ENCODE measurements at places on chromosomes 7 and 10.

DNA sequence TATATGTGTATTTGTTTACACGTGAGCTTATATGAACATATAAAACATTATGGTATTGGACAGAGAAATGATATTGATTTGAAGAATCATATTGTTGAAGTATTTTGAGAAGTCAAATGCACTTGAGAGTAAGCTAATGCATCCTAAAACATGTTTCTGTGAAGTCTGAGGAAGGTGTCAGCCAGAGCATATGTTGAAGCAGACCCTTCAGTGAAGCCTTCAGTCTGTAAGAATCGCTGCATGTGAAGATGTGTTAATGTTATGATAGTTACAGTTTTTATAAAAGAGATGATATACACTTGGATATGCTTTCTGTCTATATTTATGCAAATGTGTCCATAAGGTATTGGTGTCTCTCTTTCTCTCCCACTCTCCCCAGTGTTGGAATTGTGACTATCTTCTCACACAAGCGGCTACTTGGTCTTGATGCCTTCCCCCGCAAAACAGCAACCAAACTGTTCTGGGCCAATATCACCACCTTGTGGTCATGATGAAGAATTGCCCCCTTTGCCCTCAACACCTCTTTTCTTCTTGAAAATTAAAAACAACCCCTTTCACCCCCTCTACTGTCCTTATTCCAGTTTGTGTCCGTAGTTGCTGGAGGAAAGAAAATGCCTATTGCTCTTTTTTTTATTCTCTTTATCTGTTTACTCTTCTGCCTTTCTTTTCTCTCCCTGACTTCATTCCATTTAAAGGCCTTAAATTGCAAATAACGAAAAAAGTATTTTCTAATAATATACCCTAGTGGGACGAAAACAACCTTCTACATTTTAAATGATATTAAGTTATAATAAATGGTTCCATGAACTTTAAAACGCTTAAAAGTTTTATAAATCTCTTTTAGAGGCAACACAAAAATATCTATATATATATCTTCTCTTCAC lies 64.9 kb downstream of the IKZF1 start:
- peak; percentile 71 for DNase-seq

GRCh38 chr7:19293431-19293830 lies 148.2 kb upstream of the FERD3L start:
- DNase-seq: no peak

DNA sequence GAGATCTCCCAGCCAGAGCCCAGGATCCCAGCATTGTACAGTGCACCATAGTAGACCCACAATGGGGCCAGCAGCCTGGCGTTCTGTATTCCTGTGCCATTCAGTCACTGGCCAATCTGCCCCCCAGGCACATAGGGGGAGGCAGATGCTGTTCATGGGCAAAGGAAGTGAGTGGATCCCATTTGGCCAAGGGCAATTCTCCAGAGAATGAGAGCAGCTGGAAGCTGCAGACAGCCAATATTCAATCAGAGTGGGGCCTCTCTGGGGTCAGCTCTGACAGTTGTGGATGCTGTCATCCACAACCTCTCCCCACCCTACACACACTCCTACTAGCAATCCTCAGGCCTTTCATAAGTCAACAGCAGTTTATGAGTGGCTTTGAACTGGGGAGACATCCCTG lies 17.5 kb downstream of the STEAP1B start:
- no peak for DNase-seq

DNA sequence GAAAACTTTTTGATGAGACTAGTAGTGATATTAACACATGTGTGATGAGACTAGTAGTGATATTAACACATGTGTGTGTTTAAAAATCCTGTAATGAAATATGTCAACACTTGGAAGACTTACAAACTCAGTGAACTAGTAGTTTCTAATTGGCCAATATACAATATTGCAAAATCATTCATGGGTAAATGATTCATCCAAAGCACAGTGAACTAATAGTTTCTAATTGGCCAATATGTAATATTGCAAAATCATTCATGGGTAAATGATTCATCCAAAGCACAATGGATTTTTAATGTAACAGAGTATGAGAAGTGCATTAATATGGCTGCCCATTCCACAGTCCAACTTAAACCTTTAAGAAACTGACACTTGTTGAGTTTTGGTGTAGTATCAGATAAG lies 77.8 kb downstream of the ATAD1 start:
- DNase-seq: no peak

- no peak for DNase-seq
These were observed 65.1 kb downstream of the ADARB2 start for GRCh38 chr10:1672001-1672781.

DNA sequence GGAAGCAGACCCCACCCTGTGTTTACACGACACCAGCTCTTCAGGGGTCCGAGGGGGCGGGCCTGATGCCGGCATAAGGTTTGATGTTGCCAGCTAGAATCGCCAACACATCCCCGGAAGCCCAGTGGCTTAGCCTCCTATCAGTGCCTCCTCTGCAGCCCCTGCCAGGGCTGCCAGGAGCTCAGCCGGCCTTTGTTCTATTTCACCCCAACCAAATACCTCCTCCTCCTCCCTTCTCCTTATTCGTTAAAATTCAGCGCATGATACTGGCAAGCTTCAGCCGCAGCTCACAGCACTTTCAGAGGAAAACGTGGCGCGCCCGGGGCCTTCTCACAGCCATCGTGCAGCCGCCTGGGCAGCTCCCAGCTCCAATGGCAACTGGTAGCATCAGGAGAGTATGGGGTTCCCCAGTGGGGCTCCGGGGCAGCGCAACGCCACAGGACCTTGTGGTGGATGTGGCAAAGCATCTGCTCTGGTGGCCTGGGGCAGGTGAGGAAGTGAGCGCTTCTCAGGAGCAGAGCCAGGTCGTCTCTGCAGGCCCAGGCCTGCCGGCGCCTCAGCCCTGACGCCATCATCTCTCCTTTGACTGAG lies 176.4 kb upstream of the RHEB start:
- DNase-seq: peak; percentile 33

DNA sequence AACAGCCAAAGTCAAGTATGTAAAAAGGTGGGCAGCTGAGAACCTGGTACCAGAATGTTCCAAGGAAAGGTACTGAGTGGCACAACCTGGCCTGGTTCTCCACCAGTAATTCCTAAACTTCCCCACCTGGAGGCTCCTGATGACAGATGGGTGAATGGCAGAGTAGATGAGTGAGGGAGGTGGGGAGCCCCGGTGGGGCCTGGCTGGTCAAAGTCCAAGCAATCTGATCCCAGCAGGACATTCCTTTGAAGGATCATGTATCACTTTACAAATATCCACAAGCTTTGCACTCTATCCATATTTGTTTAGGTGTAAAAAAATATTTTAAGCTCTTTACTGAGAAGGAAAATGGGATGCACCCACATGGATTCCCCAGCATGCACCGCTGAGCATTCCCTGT lies 250.2 kb downstream of the DPP6 start:
- no peak for DNase-seq
